HCT116 (cell line): ENCODE measurements at places on chromosomes 1 and 21.

GRCh38 chr1:34231441-34231840, 54.7 kb downstream of the C1orf94 start:
- no peak for DNase-seq

DNA sequence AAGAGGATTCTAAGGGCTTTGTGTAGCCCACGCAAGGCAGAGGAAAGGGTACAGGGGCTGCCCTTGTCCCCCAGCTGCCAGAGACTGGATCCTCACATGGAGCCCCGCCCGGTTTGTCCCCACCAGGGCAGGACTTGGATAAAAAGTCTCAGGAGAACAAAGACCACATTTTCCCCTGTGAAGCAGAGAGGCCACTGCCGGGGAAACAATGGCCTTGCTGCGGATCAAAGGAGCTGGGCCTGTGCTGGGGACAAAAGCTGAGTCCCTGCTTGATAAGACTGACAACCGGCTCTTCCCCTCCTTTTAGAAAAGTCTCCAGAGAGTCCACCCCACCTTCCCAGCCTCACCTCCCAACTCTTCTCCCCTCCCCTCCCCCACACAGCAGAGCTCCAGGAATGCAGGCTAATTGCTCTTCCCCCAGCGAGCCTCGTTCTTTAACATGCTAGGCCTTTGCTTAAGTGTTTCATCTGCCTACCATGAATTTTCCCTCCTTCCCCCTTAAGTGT, 142.4 kb downstream of the PLPP3 start:
- DNase-seq, result no peak

DNA sequence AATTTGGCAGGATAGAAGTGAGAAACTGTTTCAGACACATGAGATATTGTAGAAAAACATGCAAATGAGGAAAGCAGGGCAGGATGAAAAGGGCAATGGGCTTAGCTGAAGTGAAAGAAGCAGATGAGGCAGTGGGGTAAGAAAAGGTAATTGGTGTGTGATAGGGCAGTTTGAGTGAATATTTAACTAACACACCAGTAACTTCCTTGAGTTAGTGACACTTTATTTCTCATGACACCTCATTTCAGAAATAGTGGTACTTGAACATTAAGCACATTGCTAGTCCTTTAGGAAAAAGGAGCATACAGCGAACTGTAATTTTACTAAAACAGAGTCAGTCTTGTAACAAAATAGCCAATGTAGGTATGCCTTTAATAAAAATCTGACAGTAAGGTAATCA, 415.0 kb downstream of the DPYD start:
- no peak for DNase-seq

GRCh38 chr21:28554660-28555475, 437.8 kb downstream of the LTN1 start:
- DNase-seq, result no peak

- DNase-seq, result no peak
Measured at GRCh38 chr1:100780814-100781213, 61.3 kb downstream of the VCAM1 start.

GRCh38 chr1:181704546-181704945, 221.2 kb downstream of the CACNA1E start:
- no peak for DNase-seq

- DNase-seq, result no peak
Measured at GRCh38 chr1:14303011-14303410, 295.5 kb upstream of the KAZN start.

DNA sequence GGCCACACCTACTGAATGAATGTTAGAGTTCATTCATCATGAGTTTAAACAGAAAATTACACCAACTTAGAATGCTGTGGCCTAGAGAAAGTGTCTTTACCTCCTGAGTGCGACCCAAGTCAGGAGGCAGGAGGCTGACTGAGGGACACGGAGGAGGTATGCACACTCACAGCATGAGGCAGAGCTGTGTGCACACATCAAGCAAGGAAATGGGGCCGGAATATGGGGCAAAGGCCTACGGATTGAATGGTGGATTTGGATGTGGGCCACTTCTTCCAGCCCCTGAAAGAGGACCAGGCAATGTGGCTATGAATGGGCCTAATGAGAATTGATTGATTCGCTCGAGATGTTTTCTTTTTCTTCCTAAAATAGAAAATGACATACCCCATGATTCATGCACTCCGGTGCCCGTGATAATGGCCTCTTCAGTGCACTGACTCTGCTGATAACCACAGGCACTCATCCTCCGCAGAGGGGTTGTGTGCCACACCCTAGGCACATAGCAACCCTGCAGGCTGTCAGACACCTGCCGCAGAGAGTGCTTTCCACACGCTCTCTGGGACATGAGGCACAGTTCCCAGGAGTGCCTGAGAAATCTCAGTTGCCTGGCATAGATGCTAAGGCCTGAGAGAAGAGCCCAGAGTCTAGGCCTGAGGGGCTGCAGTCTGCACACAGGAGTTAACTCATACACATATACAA, 155.5 kb downstream of the GLUL start:
- DNase-seq, result peak; percentile 56

DNA sequence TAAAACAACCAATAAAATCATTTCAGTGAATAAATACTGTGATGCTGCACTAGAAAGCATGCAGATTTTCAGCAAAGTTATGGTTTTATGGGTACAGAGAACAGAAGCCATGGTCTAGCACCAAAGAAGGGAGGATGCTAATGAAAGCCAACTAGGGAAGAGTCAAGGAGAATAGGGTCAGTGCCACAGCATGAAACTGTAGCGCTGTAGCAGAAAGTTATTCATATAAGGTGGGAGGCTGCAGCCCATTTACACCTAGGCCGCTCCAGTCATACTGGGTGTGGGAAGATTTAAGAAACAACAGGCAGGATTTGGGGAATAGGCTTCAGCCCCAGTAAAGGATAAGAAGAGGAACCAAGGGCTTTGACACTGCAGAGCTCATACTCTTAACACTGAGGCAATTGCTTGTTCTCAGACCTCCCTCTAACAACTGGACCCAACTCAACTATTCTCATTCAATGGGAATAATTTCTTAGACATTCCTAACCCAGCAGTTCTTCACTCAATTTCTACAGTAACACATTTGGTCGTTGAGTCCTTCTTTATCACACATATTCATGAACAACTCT, 4.4 kb downstream of the IFI16 start:
- DNase-seq, result no peak

DNA sequence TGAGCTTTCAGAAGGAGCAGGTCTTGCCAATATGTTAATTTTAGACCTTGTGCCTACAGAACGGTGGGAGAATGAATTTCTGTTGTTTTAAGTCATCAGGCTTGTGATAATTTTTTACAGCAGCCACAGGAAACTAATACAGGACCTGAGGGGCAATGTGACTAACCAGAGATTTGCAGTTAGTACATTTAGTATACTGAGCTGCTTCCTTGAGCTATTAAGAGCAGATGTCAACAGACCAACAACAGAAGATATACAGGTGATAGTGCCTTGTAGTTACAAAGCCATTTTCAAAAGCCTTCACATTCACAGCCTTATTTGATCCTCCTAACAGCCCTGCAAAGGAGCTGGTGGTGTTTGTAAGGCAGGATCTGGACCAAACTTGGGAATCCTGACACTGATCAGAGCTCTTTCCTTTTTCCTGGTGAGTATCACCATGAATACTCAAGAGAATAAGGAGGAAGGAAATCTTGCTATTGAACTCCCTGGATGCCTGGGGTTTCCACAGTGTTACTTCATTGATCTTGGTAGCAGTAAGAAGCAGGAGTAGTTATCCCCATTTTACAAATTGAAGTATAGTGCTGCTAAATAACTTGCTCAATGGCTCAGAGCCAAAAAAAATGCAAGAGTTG, 4.7 kb upstream of the SLAMF1 start:
- no peak for DNase-seq

- no peak for DNase-seq
Measured at GRCh38 chr1:72177711-72178110, 104.6 kb downstream of the NEGR1 start.

DNA sequence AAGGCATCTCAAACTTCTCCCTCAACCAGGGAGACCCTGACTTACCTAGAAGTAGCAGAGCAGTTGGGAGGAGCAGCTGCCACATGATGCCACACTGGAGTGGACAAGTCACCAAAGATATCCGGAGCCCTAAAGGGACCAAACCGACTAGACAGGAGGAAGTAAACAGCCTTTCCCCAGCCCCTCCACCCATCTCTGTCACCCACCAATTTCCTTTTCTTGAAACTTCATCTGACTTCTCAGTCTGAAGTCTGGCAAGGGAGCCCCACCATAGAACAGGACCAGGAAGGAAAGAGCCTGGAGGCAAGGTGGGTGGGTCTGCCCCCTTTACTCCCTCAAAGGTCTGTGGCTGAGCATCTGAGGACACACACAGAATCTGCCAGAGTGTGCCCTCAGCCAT, at the start of gene FCGR3A:
Gene FCGR3A (minus strand): TSS at position 167 of the 400 bp plus-strand sequence. CDS start 82 bp downstream, at position 85.
- no peak for DNase-seq

GRCh38 chr1:173208868-173209267, 1.7 kb upstream of the TNFSF4 start:
- DNase-seq, result no peak

DNA sequence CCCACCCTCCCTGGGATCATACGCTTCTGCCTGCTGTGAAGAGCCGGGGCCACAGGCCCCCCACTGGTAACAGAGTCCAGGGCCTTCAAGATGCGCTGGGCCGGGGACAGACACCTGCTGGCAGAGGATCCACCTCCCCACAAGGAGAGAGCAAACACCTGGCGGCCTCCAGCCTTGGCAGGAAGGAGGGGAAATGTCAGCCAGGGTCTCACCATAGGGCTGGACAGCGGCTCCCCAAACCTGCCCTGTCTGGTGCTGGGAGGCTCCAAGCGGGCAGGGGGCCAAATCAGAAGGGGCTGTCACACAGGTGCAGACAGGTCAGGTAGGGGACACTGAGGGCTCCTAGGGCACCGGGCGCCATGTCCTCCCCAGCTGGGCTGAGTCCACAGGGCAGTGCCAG, 58.9 kb downstream of the KCNAB2 start:
- no peak for DNase-seq

DNA sequence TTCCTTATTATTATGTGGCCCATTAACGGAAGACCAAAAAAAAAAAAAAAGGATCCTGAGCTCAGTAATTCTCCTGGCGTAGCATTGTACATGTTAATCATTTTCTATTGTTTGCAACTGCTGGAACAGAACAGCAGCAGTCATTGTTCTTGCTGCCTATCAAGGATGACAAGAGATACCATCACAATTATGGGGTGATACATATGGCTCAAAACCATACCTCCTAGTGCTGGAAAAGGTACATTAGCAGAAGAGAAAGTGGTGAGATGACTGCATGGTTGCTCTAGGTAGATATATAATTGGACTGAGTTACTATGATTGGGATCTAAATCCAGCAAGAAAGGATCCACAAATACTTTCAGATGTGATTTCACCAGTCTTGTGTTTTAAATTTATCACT, 13.3 kb upstream of the TLR5 start:
- no peak for DNase-seq

DNA sequence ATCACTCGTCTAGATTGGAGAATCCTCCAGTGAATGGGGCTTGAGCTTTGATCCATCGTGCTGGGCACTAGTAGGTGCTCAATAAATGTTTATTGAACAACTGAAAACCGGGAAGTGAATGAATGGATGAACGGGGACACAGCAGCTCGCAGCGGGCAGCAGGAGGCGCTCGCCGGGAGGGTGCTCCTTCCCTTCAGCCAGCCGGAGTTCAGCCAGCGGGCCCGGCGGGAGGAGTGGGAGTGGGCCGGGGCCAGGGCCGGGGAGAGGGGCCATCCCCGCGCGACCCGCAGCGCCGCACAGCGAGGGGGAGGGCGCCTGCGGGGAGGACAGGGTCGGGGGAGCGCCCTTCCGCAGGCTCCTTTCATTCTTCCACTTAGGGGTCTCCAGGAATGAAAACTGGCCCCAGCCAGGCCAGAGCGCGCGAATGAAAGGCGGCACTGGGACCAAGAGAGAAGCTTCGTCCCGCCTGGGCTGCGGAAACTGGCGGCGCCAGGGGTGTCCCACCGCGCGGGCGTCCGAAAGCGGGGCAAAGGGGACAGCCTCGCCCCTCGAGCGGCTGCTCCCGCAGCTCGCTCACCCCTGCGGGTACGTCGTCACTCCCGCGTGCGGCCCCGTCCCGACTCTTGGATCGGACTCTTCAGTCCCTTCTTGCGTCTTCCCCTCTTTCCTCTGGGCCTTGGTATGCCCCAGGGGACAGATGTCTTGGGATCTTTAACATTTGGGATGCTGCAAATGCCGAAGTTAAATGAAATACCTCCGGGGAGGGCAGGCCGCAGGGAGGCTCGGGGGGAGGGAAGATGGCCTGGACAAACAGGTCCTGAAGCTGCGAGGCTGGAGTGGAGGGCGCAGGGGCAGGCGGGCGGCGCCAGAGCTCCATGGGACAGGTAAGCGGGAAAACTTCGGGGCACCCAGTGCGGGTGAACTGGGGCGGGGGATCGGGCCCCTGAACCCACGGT, 3.6 kb upstream of the INAVA start:
- DNase-seq, result peak; percentile 54

DNA sequence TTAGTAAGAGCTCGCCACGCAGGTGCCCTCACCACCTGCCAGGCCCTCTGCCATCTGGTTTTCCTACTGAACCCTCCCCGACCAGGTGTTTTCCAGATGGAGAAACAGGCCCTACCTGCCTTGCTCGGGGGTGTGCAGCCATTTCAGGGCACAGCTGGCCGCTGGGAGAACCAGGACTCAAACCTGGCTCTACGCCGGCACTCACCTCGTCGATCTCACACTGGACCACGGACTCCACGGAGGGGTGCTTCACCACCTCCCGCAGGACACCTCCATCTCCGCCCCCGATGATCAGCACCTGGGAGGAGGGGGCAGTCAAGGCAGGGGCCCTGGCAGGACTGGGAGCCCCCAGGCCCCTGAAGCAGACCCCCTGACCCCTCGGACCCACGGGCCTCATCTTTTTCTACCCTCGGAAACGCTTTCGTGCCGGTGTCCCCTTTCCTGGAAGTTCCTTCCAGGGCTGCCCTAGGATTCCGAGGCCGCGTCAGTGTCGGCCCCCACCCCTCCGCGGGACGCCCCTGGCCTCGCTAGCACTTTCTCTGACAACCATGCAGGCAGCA, 1.1 kb downstream of the SRM start:
- DNase-seq, result no peak

DNA sequence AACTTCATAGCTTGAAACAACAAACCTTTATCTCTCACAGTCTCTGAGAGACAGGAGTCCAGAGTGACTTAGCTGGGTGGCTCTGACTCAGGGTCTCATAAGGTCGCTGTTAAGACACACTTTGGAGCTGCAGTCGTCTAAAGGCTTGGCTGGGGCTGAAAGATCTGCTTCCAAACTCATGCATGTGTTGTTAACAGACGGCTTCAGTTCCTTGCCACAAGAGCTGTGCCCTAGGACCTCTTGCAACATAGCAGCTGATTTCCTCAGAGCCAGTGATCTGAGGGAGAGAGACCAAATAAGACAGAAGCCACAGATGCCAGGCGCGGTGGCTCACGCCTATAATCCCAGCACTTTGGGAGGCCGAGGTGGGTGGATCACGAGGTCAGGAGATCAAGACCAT, 176.8 kb downstream of the DISC1 start:
- no peak for DNase-seq

GRCh38 chr1:33137800-33138199, 44.0 kb downstream of the TRIM62 start:
- no peak for DNase-seq
